Neuronal stem cell (in vitro differentiated cells): ENCODE measurements at places on chromosomes 6 and 20.

DNA sequence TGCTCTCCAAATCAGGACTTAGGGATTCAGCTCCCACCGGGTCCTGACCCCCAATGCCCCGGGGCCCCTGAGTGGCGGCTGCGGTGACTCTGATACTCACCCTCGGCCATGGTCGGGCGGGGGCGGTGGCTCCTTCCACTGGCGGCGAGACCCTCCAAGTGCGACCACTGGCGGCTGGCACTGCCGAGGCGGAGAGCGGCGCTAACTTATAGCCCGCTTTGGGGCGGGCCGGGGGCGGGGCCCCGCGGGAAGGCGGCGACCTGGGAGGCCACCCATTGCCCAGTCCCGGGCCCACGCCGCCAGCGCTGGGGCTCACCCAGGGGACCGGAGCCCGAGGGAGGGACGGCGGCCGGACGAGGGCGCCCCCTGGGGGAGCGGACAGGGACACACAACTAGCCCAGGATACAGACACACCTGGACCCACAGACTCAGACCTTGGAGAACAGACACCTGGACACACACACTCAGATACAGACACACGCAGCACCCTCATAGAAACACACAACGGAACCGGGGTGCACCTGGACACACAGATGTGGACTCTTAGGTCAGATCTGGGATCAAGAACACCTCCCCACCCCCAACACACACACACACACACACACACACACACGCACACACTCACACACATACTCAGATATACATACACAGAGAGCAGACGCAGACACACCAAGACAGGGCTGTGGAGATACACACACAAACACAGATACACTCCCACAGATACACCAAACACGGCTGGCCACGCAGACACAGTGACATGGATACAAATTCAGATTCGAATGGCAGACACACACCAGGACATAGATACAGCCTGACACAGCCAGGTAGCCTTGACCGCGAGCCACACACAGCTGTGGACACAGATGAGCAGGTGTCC, at the start of gene TGM2:
TGM2 (minus strand) TSS at position 182 of the 877 bp plus-strand sequence; CDS start at position 110, 72 bp downstream.
- peak; percentile 53 for DNase-seq

GRCh38 chr6:151698931-151699700, 108.4 kb upstream of the ESR1 start:
- DNase-seq = no peak

GRCh38 chr20:62712606-62713005, 4.0 kb downstream of the NTSR1 start:
- DNase-seq = no peak

DNA sequence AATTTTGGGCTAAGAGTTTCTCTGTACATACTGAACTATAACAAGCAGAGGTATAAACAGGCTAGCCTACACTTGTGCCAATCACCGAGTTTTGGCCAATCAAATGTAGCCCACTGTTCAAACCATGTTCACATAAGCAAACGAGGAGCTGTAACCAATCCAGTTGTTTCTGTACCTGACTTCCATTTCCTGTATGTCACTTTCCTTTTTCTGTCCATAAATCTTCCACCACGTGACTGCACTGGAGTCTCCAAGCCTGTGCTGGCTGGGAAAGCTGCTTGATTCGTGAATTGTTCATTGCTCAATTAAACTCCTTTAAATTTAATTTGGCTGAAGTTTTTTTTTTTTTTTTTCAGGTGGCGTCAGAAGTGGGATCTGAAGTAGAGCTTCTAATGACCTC, 332.9 kb downstream of the RNF144B start:
- DNase-seq = no peak

- no peak for DNase-seq
These were observed 43.3 kb upstream of the EDN1 start for GRCh38 chr6:12246900-12247299.

DNA sequence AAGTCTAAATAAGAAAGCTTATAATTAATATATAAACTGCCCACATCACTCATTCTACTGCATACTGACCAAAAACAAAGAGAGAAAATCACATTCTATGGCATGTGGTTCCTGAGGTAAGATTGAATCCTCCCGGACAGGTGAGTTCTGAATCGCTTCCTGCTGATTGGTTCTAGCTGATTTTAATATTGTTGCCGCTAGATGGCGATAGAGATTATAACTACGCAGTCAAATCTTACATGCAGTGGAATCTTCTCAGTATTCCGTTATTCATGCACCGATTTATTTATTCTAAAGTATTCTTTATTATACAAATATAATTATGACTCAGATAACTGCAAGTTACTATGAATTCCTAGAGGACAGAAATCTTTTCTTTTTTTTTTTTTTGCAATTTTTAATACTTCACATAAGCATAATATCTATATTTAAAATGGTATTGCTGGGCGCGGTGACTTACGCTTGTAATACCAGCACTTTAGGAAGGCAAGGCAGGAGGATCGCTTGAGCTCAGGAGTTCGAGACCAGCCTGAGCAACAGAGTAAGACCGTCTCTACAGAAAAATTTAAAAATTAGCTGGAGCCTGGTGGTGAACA, 24.2 kb upstream of the TMX4 start:
- peak; percentile 52 for DNase-seq

GRCh38 chr6:109252261-109253041, 129.8 kb downstream of the CD164 start:
- DNase-seq = no peak

DNA sequence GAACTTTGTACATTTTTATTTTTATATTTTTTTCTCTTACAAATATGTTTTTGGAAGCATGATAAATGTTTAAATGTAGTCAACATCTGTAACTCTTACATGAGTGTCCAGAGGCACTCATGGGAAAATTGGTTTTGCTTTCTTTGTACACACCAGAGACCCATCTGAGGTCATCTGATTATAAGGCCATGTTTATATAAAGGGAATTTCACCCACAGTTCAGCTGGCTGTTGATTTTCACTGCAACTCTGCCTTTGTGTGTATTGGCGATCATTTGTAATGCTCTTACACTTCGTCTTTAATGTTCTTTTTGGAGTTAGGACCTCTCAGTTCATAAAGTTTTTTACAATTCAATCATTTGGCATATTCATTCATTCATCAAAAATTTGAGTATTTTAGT, 28.1 kb downstream of the RIOK1 start:
- no peak for DNase-seq

- no peak for DNase-seq
These were observed 90.2 kb downstream of the ANKS1A start for GRCh38 chr6:34979218-34979617.
